ENCODE measurements at places on chromosomes 11 and 22. TPM values are rescaled to one million over a fixed set of nuclear protein-coding genes. Genes with fewer than 3 reads are reported as not detected.

- no peak overlapping the region for H3K4me3 ChIP-seq
Observed at GRCh38 chr11:79430280-79430679, 10.6 kb downstream of the TENM4 start.

DNA sequence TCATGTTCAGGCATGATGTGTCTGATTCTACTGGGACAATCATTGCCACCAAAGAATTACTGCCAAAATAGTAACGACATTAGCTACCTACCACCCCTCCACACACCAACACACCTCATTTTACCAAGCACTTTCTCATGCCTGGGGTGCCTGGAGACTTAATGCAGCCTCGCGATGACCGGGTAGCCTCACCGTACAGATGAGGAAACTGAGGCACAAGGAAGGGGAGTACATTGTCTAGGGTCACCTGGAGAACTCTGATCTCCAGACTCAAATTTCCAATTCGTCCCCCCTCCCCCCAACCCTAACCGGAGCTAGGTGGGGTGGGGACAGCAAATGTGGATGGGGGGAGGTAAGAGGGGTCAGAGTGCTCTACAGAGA, 2.7 kb upstream of the RTN4RL2 start:
- peaks cover 41% of the 10 kb centered on the region for H3K4me1 ChIP-seq
- no peak for DNase-seq
- no peaks in the 10 kb centered on the region for H3K36me3 ChIP-seq
- no peaks in the 10 kb centered on the region for H3K27me3 ChIP-seq

DNA sequence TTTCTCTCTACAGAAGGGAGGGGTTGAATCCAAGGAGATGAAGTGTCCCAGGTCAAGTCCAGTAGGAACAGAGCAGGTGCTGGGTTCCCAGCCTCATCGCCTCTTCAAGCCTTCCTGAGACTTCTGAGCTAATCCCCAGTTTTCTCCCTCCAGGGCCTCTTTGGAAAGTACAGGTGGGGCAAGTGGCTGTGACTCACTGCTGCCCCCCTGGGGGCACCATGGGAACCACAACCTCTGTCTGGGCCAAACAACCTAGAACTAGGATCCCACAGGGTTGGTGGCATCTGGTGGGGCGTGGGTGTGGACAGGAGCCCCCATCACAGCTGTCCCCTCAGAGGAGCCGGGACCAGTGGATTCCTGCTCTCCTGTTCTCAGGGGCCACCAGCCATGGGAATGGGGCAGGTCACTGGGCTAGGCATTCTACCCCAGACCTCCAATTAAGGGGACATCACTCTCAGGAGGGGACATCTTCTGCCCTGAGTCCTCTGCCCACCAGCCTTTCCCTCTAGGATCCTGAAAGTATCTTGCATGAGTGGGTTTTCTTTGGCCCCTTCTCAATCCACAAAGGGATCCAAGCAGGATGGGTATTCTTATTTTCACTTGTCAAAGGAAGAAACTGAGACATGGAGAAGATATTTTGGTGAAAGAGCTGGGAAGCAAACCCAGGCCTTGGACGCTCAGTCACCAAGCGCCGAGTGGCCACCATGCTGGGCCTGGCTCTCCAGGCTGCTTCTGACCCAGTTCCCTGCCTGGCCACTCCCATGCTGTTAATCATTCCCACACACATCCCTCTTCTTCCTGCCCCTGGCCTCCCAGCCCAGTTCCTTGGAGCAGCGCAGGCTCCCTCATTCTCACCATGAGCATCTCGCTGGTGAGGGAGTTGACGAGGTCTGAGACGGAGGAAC, 23.8 kb downstream of the LRRC10B start:
- DNase-seq, result peak; percentile 26
- H3K4me1 ChIP-seq, result peaks cover 68% of the 10 kb centered on the region
- no peak overlapping the region for H3K4me3 ChIP-seq
- no peaks in the 10 kb centered on the region for H3K36me3 ChIP-seq
- H3K27me3 ChIP-seq, result no peaks in the 10 kb centered on the region
- H3K27ac ChIP-seq, result peak overlapping the region; percentile 94

GRCh38 chr11:110287537-110287936, 8.9 kb downstream of the RDX start:
- H3K4me1 ChIP-seq, result peaks cover 33% of the 10 kb centered on the region
- H3K36me3 ChIP-seq, result no peaks in the 10 kb centered on the region
- DNase-seq, result no peak
- H3K4me3 ChIP-seq, result no peak overlapping the region
- no peak overlapping the region for H3K27ac ChIP-seq

DNA sequence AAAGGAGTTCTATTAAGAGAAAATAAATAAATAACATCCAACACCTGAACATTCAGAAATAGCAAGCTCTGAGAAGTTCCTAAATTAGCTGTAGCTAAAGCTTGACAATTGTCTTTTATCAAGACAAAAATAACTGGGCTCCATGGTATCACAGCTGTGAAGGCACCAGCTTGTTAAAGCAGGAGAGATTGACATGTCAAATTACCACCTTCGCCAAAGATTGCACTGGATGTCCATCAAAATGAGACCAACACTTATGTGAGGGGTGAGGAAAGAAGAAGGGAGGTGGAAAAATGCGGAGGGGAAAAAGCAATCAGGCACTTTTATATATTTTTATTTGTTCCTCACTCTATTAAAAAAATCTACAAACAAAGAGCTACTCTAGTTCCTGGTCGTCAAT, 1827.5 kb upstream of the RAG2 start:
- no peak overlapping the region for H3K27ac ChIP-seq
- H3K36me3 ChIP-seq, result no peaks in the 10 kb centered on the region
- no peaks in the 10 kb centered on the region for H3K4me1 ChIP-seq
- H3K27me3 ChIP-seq, result no peaks in the 10 kb centered on the region
- DNase-seq, result no peak

DNA sequence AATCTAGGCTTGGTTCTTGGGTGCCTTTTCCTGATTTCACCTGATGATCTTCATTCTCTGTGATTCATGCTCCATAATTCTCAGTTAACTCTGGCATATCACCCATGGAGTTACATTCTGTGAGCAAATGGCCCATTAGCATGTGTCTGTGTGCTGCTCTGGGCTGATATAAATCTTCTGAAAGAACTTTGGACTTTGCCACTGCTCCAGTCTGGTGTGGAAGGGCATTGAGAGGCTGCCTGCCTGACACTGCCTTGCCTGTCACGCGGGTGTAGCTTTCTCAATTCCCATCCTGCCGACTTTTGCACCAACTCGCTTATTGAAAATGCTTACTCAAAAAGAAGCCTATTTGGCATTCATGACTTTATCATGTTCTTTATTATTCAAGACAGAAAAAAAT, 42.2 kb downstream of the FAT3 start:
- no peak overlapping the region for H3K4me3 ChIP-seq
- no peaks in the 10 kb centered on the region for H3K36me3 ChIP-seq
- no peaks in the 10 kb centered on the region for H3K27me3 ChIP-seq
- DNase-seq, result no peak
- no peak overlapping the region for H3K27ac ChIP-seq

DNA sequence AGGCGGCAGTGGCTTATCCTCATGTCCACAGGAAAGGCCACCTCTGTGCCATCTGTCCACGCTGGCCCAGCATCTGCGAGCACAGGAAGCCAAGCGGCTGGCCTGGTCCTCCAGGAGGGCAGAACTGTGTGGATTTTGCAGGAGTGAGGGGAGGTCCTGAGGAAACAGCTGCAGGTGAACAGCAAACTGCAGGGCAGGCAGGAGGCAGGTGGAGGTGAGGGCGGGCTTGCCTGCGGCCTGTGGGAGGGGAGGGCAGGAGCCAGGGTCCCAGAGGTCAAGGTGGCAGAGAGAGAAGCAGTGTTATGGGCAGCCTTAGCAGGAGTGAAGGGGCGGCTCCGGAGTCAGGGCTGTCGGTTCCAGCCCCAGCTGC, 369.7 kb downstream of the SHANK2 start:
- DNase-seq, result no peak
- H3K36me3 ChIP-seq, result no peaks in the 10 kb centered on the region
- H3K27me3 ChIP-seq, result no peaks in the 10 kb centered on the region

- no peak overlapping the region for H3K27ac ChIP-seq
- H3K27me3 ChIP-seq, result no peaks in the 10 kb centered on the region
- peaks cover 36% of the 10 kb centered on the region for H3K4me1 ChIP-seq
- DNase-seq, result no peak
- H3K36me3 ChIP-seq, result no peaks in the 10 kb centered on the region
- H3K4me3 ChIP-seq, result no peak overlapping the region
Observed at GRCh38 chr11:76763573-76764346, 19.4 kb upstream of the TSKU start.

- H3K36me3 ChIP-seq, result no peaks in the 10 kb centered on the region
- peaks cover 10% of the 10 kb centered on the region for H3K4me1 ChIP-seq
- H3K4me3 ChIP-seq, result no peak overlapping the region
- H3K27ac ChIP-seq, result no peak overlapping the region
- no peak for DNase-seq
Observed at GRCh38 chr11:102244681-102245409, 72.4 kb upstream of the BIRC3 start.

DNA sequence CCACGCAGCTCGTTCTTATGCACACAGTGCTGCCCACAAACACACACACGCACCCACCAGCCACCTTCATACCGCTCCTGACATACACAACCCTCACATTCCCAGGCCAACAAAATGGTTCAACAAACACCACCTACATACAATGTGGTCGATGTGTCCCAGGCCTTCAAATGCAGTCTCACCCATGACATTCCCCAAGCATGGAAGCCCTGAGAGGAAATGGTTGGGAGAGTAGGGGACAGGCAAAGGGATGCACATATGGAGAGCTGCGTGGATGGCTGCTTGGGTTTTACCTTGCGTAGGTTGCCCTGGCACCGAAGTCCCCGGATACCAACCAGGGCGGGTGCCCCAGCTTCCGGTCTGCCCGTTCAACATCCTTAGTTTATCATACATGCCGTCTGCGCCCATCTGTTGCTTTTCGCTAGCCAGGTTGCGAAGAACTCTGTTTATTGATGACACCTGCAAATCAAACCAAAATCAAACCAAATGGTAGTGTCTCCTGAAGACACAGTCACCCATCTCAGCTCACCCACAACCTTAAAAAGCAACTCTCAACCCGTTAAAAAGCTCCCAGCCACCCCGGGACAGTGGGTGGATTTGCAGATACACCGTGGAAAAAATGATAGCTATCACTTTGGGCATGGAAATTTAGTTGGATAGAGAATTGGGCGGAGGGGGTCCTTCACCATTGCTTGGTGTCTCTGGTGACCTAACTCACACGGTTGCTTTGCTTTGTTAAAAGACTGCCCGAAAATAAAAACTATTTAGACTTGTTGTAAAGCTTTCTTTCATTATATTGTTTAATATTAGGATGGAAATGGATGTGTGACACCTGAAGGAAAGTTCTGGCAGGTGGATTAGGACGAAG, 10.5 kb downstream of the PAX6 start:
- H3K27me3 ChIP-seq, result peaks cover 89% of the 10 kb centered on the region
- H3K4me3 ChIP-seq, result no peak overlapping the region
- no peak overlapping the region for H3K27ac ChIP-seq
- no peaks in the 10 kb centered on the region for H3K36me3 ChIP-seq
- DNase-seq, result no peak
- peaks cover 19% of the 10 kb centered on the region for H3K4me1 ChIP-seq

GRCh38 chr22:26050079-26050478, 119.2 kb upstream of the SEZ6L start:
- DNase-seq, result no peak
- H3K27me3 ChIP-seq, result no peaks in the 10 kb centered on the region
- no peaks in the 10 kb centered on the region for H3K36me3 ChIP-seq

DNA sequence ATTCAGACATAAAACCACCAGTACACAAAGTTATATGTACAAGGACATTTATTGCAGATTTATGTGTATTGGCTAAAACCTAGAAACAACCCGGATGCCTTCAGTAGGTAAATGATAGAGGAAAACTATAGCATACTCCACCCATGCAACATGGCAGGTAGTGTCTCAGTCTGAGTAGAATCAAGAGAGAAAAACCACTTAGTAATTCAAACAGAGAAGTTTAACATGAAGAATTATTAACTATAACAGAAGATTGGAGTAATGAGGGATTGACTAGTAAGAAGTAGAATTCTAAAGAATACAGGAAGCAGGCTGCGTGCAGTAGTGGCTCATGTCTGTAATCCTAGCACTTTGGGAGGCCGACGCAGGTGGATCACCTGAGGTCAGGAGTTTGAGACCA, 16.2 kb upstream of the SPTY2D1 start:
- no peaks in the 10 kb centered on the region for H3K4me1 ChIP-seq
- no peaks in the 10 kb centered on the region for H3K27me3 ChIP-seq
- no peak overlapping the region for H3K4me3 ChIP-seq

- H3K27ac ChIP-seq, result peak overlapping the region; percentile 97
- peak; percentile 83 for DNase-seq
- H3K4me1 ChIP-seq, result peaks cover 100% of the 10 kb centered on the region
- no peaks in the 10 kb centered on the region for H3K27me3 ChIP-seq
- no peak overlapping the region for H3K4me3 ChIP-seq
- peaks cover 9% of the 10 kb centered on the region for H3K36me3 ChIP-seq
Observed at GRCh38 chr11:114085965-114086793, 26.7 kb downstream of the ZBTB16 start.

GRCh38 chr22:45876136-45877035, 100.6 kb downstream of the WNT7B start:
- no peaks in the 10 kb centered on the region for H3K4me1 ChIP-seq
- no peak overlapping the region for H3K27ac ChIP-seq
- no peak overlapping the region for H3K4me3 ChIP-seq
- peak; percentile 1 for DNase-seq
- H3K36me3 ChIP-seq, result no peaks in the 10 kb centered on the region

DNA sequence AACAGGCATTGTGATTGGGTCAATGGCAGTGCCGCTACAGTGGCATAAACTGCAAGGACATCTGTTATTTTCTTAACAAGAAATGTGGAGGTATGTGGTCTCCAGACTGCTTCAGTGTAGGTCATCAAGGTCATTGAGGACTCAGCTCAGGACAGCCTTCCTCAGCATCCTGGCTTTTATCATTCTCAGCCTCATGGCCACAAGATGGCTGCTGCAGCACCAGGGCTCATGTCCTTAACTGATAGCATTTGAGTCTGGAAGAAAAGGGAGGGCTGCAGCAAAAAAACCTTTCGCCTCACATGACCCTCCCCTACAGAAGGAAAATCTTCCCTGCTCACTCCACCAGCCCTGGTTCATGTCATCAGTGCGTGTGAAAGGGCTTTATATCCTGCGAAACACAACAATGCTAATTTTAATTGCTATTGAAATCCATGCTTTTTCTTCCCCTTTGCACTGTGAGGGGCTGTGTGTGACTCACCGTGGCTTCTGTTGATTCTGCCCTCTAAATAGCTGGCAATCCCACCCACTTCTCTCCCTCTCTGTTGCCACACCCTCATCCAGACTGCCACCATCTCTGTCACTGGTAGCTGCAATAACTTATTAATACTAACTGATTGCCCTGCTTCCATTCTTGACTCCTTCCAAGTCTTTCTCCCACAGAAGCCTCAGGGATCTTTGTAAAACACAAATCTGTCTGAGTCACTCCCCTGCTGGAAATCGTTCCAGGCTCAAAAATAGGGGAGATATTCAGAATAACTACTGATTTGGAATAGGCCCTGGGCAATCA, 43.8 kb downstream of the CHRDL2 start:
- DNase-seq, result no peak
- no peaks in the 10 kb centered on the region for H3K36me3 ChIP-seq
- no peak overlapping the region for H3K4me3 ChIP-seq
- H3K27me3 ChIP-seq, result no peaks in the 10 kb centered on the region

APOA1 gene
- 7.3 TPM for total RNA-seq

IZUMO1R gene
- not detected for total RNA-seq

CDKN1C gene
- 12.6 TPM for total RNA-seq

APBB1 gene
- 54.1 TPM for total RNA-seq

SOX10 gene
- total RNA-seq, result not detected
